ENCODE measurements at places on chromosomes 13 and 19.

GRCh38 chr13:84399320-84400085 lies 517.2 kb upstream of the SLITRK1 start:
- DNase-seq: peak; percentile 28

DNA sequence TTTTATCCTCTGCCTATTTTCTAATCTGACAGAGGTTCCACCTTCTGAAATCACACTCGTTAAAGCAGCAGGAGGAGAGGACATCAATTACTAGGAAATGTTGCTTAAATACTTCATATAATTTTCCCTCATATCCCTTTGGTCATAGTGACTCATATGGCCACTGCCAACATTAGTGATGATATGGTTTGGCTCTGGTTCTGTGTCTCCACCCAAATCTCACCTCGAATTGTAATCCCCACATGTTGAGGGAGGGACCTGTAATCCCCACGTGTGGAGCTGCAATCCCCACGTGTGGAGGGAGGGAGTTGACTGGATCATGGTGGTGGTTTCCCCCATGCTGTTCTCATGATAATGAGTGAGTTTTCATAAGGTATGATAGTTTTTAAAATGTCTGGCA lies 618.4 kb upstream of the SLITRK5 start:
- DNase-seq: no peak

GRCh38 chr13:40236566-40237168 lies 429.8 kb downstream of the FOXO1 start:
- DNase-seq: no peak

DNA sequence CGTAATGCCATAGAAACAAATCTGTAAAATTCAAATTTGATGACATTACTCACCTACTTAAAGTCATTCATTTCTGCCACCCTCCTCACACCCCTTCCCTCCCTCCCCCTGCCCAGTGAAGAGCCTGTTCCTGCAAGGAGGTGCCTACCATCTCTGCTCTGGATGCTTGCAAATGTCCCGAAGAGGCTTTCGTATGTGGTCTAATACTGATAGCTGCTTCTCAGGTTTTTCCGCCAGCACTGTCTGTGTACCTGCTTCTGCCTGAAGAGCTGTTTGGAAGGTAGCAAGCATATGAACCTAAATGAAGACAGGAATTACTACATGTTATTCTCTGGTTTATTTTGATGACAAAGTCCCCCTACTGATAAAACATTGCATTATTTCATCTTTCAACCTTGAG lies 57.1 kb downstream of the GPALPP1 start:
- DNase-seq: peak; percentile 33

DNA sequence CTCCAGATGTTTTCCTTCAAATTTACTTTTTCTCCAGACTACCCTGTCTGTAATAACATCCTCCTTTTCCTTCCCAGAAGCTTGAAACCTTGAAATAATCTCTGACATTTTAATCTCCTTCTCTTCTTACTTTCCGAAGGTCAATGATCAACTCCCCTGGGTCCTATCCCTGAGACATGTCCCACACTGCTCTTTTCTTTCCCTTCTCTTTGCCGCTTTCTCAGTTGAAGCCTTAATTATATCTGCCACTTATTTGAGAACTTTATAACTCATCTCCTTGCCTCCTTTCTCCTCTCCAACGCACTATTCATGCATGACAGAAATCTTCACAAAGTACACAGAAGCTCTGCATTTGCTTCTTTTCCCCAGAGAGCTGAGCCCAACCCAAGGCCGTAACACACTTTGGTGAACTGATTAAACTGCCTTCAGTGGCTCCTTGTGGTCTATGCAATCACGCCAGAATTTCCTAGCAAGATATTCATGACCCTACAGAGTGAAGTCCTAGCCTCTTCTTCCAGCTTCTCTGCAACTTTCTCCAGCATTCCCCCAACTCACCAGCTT lies 9.2 kb upstream of the WASF3 start:
- no peak for DNase-seq

GRCh38 chr13:32503727-32504126 lies 34.9 kb downstream of the N4BP2L2 start:
- DNase-seq: no peak

- peak; percentile 62 for DNase-seq
Measured at GRCh38 chr13:87669379-87669978, 1.7 kb upstream of the SLITRK5 start.

DNA sequence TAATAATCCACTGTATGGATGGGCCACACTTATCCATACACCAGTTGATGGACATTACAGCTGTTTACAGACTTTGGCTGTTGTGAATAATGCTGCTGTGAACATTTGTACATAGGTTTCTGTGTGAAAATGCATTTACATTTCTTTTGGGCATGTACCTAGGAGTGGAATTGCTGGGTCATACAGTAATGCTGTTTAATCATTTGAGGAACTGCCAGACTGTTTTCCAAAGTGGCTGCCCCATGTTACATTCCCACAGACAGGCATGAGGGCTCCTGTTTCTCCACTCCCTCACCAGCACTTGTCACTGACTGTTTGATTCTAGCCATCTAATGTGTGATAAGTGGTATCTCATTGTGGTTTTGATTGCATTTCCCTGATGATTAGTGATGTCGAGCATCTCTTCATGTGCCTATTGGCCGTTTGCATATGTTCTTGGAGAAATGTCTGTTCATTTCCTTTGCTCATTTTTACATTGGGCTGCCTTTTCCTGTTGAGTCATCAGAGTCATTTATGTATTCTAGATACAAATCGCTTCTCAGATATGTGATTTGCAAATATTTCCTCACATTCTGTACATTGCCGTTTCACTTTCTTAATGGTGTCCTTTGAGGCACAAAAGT lies 12.8 kb downstream of the TMEM255B start:
- no peak for DNase-seq

DNA sequence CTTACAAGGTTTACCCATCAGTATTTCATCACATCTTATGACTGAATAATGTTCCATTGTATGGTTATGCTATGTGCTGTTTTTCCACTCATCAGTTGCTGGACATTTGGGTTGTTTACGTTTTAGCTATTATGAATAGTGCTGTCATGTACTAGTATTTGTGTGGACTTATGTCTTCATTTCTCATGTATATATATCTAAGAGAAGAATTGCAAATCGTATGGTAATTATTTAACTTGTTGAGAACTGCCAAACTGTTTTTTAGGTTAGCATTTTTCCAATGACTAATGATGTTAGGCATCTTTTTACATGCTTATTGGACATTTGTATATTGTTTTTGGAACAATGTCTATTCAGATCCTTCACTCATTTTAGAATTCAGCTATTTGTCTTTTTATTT lies 368.3 kb downstream of the LMO7 start:
- DNase-seq: no peak

- no peak for DNase-seq
Measured at GRCh38 chr13:98456413-98456845, 120.5 kb downstream of the STK24 start.

DNA sequence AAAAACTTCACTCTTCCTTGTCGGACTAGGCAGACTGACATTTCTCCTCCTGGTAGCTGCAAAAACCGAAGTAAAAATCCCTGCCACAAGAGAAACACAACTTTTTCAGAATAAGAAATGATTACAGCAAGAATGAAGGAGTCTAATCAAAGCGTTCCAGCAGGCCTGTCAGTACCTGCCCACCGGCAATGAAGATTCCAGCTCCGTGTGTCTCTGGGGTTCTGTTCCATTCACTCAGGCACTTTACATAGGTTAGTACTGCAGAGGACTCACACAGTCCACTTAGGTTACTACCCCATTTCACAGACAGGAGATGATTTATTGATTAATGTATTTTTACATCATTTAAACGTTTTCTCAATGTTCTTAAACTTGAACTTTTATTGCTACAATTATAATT lies 275.5 kb downstream of the NHLRC3 start:
- DNase-seq: no peak

DNA sequence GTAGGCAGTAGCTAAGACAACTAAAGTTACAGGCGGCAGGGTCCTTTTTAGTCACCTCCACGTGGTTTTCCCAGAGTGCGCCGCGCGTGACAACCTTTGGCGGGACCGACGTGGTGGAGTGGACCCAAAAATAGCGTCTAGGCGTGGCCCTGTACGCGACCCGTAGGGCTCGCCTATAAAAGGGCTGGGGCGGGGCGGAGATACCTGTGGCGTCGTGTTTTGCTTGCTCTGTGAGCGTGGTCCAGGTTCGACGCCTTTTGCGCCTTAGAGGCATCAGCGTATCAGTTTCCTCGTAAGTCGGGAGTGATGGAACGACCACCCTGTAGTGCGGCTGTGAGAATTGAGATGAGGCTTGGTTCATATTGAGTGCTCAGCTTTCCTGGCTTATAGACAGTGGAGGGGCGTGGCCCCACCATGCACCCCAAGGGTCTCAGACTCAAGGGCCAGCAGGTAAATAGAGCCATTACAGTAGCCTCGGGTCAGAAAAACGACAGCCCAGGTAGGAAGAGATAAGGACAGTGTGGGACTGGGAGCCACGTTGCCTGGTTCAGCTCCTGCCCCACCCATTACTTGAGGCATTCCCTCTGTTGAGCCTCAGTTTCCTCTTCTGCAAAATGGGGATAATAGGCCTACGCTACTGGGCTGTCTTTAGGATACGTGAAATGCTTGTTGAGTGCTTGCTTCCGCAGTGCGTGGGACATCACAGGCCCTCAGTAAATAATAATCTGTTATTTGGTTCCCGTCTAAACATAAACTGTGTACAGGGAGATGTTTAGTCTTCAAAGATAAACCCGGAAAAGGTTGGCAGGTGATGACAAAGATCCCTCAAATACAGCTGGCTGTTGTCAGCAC lies 693 bp upstream of the TMED1 start:
- DNase-seq: peak; percentile 95

DNA sequence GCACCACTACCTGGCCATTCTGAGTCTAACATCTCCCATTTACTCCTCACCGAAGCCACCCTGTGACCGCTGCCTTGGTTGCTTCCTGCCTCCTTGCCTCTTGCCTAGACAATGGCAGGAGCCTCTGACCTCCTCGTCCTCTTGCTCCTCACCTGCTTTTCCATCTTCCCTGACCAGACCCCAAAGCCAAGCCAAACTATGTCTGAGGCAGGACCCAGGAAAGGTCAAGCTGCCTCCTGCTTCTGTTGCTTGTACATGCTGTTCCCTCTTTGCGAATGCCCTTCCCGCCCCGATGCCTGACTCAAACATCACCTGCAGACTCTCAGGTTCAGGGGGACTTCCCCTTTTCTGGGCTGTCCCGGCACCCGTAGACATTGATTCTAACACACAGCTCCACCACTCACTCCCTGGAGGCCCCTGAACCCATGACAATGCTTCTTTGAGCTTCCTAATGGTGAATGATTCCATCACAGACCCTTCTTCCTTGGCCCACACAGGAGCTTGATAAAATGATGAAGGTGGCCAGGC lies 60.8 kb downstream of the F2RL3 start:
- no peak for DNase-seq

DNA sequence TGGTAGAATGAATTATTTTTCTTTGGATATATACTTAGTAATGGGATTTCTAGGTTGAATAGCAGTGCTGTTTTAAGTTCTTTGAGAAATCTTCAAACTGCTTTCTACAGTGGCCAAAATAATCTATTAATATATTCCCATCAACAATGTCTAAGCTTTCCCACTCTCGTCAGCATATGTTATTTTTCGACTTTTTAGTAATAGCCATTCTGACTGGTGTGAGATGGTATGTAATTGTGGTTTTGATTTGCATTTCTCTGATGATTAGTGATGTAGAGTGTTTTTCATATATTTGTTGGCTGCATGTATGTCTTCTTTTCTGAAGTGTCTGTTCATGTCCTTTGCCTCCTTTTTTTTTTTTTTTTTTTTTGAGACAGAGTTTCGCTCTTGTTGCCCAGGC lies 90.2 kb upstream of the CSNK1A1L start:
- no peak for DNase-seq

DNA sequence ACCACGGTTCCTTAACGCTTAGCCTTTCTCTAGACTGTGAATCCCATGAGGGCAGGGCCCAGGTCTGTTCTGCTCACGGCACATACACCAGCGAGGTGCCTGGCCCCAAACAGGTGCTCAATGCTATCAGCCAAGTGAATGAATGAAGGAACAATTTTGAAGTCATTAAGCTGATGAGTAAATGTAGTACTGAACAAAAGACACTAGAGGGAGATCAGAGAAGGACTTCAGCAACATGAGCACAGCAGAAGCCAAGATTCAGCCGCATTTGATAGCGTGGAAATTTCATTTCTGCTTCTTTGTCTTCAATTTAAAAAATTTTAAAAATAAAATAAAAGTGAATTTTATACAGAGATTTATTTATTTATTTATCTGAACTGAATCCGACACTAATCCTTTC lies 20.1 kb upstream of the MYO16 start:
- DNase-seq: peak; percentile 34

DNA sequence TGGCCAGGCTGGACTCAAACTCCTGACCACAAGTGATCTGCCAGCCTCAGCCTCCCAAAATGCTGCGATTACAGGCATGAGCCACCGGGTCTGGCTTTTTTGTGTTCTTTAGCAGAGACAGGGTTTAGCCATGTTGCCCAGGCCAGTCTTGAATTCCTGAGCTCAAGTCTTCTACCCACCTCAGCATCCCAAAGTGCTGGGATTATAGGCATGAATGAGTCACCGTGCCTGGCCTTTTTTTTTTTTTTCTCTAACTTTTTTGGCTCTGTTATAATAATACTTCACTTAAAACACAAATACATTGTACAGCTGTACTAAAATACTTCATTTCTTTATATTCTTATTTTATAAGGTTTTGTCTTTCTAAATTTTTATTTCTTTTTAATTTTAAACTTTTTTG lies 599.5 kb upstream of the PCDH9 start:
- DNase-seq: no peak

DNA sequence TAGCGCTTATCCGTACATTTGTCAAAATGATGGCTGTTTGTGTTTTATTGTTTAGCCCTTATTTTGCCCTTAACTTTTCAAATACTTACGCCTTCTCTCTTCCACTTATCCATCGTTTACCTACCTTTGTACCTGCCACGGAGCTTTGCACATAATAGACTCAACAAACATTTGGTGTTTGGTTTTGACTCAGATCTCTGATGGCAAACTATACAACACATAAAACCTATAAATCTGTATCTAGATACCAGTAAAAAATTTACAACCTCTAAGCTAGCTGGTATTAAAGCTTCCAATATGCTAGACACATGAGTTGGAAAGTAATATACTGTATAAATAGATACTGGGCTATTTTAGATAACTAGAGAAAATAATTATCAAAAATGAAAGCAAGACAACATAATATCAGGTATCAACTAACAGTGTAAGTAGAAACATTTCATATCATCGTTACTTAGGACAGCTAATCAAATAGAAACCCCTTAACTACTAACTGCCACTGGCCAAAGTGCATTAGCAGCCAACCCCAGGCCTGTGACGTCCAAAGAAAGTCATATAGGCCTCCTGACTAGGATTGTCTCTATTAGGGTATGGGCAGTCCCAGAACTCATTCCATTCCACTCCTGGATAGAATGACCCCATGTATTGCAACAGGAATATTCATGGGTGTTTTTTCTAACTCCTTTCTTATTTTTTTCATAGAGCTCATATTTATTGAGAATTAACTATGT lies 53.8 kb downstream of the KCTD12 start:
- DNase-seq: peak; percentile 78

GRCh38 chr19:51462276-51462675 lies 4.0 kb upstream of the SIGLEC8 start:
- no peak for DNase-seq

All from DMS53 (cell line).